ENCODE measurements at places on chromosomes 3 and 15. TPM values are rescaled to one million over a fixed set of nuclear protein-coding genes. Genes with fewer than 3 reads are reported as not detected.

DNA sequence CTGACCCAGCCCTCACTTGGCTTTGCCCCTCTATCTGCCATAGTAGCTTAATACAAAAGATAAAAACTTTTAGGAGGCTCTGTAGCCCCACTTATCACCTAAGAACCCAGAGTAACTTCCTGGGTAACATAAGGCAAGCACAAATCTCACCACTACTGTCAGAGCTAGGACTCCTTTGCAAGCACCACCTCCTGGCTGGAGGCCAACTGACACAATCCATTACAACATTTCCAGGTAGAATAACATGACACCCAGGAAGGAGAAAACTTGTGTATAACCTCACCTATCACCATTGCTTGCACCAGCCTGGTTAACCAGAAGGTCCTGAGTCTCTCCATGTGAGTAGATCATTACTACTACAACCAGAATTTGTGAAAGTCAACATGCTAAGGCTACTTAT is 230.0 kb downstream of the TUSC7 start:
- no peak for DNase-seq

GRCh38 chr3:52153389-52154096 is 680 bp downstream of the POC1A start:
- DNase-seq, result no peak

Gene CD276
- total RNA-seq, result 60.8 TPM

- DNase-seq, result no peak
Observed at GRCh38 chr3:71355862-71356261, 227.7 kb downstream of the FOXP1 start.

DNA sequence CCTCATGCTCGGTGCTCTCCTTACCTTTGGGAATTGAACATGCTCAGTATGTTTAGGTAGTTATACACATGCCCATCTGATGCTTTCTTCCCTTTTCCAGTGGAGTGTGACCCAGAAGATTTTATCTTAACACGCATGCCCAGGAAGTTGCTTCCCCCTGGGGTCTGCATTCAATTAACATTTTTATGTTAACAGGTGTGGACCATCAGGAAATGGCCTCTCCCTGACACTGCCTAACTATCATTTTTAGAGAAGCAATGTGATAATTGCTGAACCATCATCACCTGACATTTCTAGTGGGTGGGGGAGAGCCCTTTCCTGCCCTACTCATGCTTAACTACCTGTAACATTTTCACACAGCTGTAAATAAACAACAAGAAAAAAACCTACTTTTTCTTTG is 55.1 kb upstream of the TGFBR2 start:
- DNase-seq, result no peak

DNA sequence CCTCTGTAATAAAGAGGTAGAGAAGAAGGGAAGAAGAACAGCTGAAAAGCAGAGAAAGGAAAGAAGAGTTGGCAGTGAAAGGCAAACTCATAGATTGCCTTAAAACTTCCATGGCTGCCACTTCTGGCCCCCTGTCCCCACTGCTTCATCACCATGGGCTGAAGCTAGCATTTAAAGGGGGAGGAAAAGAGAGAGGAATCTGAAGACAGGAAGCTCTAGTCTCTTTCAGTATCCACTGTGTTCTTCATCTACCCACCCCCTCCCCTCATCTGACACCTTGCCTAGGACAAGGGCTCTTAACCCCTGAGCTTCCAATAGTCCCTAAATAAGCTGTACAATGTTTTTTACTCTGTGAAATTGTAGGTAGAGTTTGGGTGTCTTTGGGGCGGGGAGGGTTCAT is 60.6 kb downstream of the ALCAM start:
- DNase-seq, result no peak

- no peak for DNase-seq
Observed at GRCh38 chr3:43455233-43455632, 166.6 kb downstream of the ANO10 start.

Gene GATA2
- 86.6 TPM for total RNA-seq

DNA sequence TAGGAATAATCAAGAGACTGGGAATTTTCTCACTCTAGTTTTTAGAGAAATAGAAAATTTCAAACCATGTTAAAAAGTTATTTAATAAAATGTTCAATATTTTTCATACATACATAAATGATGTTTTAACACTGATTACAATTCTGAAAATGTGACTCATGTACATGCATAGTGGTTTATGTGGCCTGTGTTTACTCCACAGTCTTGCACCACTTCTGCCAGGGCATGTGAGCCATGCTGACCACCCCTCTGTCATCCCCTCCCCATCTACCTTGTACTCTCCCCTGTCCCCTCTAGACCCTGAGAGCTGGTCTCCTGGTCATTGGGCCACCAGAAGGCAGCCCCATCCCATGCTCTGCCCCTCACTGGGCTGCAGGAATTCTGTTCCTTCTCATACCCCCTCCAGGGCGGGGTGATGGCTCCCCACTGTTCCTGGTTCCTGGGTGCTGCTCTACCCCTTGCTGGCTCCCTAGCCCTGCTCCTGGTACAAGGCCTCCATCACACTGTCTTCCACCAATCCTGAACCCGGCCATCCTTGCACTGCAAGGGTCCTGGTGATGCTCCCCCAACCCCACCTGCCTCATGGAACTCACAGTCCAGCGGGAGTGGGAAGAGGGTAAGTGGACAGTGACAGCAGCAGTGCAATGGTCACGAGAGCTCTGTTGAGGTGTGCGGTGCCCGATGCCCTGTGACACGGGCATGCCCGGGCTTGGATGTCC is 24.2 kb upstream of the SLC41A3 start:
- no peak for DNase-seq

Gene ZPLD1
- total RNA-seq, result not detected

DNA sequence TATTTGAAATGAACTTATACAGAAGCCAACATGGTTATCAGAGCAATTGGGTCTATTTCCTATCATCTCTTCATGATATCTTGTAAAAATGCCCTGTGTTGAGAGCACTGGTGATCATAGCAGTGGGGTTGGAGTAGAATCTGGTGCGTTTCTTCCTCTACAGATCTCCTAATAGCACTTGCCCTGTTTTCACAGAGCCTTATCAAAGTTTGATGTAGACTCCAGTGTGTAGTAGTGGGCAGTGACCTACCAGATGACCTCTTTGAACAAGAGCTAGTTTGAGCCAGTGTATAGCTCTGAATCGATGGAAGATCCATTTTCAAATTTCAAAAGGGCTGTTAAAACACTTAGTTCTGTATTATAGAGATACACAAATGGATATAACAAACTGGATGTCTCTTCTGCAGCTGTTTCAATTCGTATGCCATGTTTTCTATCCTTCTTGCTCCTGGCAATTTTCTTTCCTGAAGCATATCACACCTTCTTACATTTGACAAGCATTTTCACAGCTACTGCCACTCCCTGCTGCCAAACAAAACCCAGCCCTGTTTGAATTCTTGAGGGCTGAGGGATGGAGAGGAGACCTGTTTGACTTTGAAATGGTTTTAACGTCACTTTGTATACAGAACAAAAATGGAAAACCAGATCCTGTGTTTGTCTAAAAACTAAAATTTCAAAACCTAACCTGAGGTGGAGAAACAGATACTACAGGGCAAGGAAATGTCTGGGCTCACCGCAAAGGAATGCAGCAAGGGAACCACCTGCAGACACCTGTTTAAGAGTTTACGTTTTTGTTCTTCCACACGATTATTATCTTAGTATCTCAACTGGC is 354.5 kb upstream of the TPRG1 start:
- no peak for DNase-seq

GRCh38 chr3:133301731-133302130 is 98.1 kb upstream of the BFSP2 start:
- no peak for DNase-seq

DNA sequence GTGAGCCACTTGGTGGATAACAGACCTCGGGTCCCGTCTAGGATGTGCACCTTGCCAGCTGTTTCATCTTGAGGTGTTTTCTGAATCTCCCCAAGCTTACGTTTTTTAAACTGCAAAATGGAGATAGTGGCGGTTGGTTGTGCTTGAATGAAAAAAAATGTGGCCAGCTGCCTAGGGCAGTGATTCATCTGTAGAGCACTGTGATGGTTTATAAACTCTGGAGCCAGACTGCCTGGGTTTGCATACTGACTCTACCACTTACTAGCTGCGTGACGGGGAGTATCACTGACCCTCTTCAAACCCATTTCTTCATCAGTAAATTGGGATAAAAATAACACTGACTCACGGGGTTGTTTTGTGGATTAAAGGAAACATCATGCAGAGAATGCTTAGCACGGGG is 159.1 kb downstream of the CHL1 start:
- DNase-seq, result no peak

DNA sequence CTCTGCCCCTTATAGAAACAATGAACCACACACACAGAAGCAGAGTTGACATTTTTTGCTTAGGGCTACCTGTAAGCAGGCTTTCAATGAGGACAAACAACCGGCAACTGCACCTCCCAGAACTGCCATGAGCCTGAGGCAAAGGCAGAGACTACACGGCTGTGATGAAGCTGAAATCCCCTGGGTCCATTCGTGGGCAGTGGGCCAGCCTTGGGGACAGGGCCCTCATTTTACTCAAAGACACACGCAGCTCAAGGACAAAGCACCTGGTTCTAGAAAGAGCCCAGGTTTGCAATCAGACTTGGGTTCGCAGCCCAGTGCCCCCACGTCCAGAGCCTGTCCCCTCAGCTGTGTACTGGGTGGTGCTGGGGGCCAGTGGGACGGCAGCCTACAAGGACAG is 17.9 kb downstream of the FAM174B start:
- no peak for DNase-seq

- DNase-seq, result no peak
Observed at GRCh38 chr3:45204136-45204535, 22.0 kb downstream of the TMEM158 start.

GRCh38 chr3:52834871-52835501 is at the start of gene MUSTN1:
Gene MUSTN1, minus strand, starts transcription at chr3:52835019. Its CDS starts 71 bp downstream, at chr3:52834948.
- no peak for DNase-seq

- no peak for DNase-seq
Observed at GRCh38 chr3:123568034-123568433, 16.8 kb downstream of the HACD2 start.

Gene ACTL6A
- 33.2 TPM for total RNA-seq

GRCh38 chr3:130941793-130942192 is 47.9 kb downstream of the ATP2C1 start:
- DNase-seq, result no peak

DNA sequence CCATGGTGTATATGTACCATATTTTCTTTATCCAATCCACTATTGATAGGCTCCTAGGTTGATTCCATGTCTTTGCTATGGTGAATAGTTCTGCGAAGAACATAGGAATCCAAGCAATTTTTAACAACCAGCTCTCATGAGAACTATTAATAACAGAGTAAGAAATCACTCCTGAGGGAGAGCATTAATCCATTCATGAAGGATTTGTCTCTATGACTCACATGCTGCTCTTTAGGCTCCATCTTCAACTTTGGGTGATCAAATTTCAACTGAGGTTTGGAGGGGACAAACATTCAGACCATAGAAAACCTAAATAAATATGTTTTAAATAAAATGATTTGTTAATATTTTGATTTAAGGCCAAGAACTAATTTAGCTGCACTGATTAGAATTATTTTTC is 147.4 kb downstream of the NSUN3 start:
- no peak for DNase-seq

Gene EIF4A2
- 405 TPM for total RNA-seq

- no peak for DNase-seq
Observed at GRCh38 chr3:169699536-169700050, 36.1 kb upstream of the MECOM start.

Gene SHQ1
- total RNA-seq, result 17.3 TPM

Gene CLEC3B
- total RNA-seq, result 265 TPM

- no peak for DNase-seq
Observed at GRCh38 chr3:124362455-124362854, 367.8 kb upstream of the UMPS start.

DNA sequence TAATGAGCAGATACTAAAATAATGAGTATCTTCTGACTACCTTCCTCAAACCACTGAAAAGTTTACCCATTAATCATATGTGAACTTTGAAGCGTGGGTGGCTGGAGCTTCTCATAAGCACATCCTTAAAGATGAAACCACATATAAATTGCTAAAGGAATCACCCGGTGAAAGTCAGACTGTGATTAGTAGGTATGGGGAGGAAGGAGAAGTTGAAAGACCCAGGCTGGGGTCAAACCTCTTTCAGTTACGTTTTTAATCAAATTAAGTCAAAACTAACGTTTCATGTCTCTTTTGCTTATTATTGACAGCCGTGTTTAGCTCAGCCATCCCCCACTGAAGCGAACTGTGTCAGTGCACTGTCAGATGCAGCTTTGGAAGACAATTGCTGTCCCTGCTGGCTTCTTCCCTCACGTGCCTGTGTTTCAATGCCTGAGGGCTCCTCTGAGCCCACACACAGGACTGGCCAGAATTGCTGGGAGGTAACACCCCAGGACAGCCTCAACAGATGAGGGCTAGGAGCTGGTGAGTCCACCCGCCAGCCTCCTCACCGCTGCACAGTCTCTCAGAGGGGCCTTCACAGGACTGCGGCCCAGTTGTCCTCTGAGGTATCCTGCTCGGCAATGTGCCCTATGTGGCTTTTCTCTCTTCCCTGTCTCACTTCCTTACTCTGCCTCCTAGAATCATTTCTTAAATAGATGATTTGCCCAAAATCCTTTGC is 29.3 kb upstream of the SH3BP5 start:
- DNase-seq, result no peak

DNA sequence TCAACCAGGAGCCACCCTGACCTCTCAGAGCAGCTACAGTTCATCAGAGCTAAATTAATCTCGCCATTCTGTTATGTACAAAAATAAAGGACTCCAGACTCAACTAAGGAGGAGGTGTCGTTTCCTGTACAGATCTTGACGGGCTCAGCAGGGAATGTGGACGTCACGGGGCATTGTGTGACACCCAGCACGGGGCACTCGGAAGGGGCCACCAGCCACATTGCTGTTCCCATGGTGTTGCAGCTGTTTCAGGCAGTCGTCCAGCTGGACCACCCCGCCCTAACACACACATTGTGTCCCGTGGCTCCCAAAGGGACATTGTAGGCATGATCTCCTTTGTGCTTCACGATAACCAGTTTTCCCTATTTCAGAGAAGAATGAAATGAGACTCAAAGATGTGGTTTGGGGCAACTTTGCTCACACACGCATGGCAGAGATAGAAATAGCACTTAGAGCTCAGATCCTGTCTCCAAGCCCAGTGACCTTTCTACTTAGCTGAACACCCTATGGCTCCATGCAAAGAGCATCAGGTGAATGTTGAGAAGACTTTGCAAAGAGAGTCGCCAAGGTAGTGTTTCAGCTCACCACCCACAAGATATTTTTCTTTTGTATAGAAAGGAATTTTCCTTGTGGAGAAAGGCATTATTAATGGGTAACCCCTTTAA is 5.5 kb downstream of the SSUH2 start:
- no peak for DNase-seq

GRCh38 chr15:29126821-29127461 is 142.7 kb downstream of the NSMCE3 start:
- no peak for DNase-seq

Gene CCR1
- 40.9 TPM for total RNA-seq

Gene SPESP1
- total RNA-seq, result 1.2 TPM

DNA sequence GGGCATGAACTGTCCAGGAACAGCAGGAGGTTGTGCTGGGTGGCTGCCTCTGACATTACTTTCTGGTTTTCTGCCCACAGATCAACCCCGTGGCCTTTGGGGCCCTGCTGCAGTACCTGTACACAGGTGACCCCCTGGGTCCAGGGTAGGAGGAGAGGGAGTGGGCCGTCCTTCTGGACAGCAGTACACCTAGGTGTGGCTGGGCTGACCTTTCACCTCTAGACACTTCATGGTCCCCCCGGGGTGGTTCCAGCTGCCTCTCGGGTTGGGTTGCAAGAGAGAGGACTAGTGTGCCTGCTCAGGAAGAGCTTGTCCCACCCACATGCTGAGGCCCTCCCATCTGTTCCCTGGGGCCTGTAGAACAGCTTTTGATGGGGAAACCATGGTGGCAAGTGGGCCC is 3.7 kb downstream of the ABTB1 start:
- peak; percentile 44 for DNase-seq

Gene MUC4
- total RNA-seq, result 1.1 TPM

- no peak for DNase-seq
Observed at GRCh38 chr3:87626546-87626945, 350.2 kb upstream of the POU1F1 start.

All from upper lobe of right lung (tissue), 1 donor.